ENCODE measurements at places on chromosomes 11 and 22.

GRCh38 chr11:65653229-65654225 is 9.2 kb downstream of the RELA start:
- DNase-seq: no peak

DNA sequence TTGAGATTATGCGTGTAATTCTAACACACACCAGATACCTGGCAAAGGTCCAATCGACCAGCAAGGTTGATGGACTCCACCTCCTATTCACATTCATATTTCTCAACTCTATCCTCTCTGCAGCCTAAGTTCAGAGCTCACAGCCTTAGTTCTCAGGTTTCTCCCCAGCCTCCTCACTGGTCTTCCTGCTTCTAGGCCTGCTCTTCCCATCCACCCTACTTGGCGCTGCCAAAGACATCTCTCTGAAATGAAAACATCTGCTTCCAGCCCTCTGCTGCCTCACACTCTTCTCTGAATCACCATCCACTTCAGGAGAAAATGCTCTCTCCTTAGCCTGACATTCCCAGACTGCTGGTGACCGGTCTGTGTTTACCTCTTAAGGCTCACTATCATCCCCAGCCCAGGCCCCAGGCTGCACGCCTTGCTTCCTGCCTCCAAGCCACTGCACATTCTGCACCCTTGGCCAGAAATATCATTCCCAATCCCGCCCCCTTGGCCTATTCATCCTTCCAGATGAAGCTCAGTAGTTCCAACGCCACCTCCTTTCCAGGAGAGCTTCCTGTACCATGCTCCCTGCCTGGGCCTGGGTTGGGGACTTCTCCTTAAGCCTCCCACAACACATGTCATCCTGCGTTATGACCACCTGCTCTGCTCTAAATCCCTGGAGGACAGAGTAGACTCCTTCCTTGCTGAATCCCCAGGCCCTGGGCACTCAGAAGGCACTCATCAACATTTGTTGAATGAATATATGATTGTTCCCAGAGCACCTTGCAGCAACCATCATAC is 3.5 kb downstream of the ARRB1 start:
- no peak for DNase-seq

DNA sequence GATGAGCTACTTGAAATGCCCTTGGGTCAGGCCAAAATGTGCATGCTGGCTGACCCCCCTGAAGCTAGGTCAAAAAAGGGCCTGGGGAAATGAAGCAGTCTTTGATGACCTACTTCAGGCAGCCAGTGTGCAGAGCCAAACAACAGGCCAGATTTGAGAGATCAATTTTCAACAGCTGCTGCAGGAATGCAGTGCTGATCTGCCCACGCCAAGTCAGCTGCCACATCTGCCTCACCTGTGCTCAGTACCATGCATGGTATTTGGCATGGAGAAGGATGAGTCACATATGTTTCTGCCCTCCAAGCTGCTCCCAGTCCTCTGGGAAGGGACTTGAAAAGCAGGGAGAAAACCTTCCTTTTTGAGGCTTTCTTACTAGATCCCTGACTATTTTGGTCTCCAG is 35.8 kb downstream of the MTNR1B start:
- no peak for DNase-seq

DNA sequence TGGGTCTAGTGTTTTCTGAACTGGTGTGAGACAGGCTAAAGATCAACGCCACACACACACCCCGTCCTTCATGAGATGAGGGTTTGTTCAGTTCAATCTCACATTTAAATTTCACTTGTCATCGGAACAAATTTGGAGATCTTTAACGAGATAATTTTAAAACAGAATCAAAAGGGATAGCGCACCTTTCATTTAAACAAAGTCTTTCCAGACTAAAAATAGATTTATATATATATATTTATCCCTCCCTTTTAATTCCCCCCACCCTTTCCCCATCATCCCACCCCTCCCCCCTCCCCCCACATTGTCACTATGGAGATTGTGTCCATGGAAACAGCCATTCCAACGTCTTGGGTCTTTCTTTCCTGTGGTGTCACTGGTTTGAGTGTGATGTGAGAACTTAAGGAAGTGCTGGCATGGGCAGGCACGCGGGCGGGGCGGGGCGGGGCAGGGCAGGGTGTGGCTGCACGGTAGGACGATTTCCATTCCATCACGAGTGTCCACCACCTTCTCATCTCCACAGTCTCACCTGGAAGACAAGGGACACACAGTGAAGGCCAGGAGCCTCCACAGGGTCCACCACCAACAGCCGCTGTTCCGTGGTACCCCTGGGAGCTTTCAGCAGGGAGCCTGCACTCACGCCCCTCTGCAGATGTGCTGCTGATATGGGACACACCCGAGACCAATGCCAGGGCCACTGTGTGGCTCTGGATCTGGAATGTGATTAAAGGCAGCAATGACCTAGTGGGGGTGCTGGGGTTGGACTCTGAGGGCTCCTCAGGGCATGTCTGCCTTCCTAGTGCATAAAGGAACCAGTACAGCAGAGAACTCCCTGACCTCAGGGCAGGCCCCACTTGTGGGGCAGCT is 30.5 kb upstream of the CYP2D6 start:
- no peak for DNase-seq

- no peak for DNase-seq
Measured at GRCh38 chr11:70913715-70914231, 338.6 kb downstream of the SHANK2 start.

GRCh38 chr11:12893787-12894672 is 115.1 kb upstream of the RASSF10 start:
- no peak for DNase-seq

DNA sequence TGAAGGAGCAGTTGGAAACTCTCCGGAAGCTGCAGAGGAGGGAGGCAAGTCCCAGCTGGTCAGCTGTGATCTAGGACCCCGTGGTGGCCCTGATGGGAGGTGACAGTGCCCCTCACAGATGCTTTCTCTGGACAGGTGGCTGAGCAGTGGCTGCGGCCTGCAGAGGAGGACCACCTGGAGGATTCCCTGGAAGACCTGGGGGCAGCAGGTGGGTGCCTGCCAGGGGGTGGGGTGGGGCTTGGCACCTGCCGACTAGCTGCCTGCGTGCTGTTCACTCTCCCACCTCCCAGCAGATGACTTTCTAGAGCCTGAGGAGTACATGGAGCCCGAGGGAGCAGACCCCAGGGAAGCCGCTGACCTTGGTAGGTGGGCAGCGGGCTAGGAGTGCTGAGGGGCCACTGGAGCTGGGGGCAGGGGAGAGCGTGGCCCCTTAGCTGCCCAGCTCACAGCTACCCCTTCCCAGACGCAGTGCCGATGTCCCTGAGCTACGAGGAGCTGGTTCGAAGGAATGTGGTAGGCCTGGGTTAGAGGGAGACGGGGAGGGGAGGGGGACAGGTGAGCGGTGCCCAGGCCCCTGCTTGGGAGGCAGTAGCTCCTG is 3.1 kb downstream of the SCO2 start:
- no peak for DNase-seq

GRCh38 chr11:86900162-86900561 is 55.0 kb downstream of the FZD4 start:
- no peak for DNase-seq

DNA sequence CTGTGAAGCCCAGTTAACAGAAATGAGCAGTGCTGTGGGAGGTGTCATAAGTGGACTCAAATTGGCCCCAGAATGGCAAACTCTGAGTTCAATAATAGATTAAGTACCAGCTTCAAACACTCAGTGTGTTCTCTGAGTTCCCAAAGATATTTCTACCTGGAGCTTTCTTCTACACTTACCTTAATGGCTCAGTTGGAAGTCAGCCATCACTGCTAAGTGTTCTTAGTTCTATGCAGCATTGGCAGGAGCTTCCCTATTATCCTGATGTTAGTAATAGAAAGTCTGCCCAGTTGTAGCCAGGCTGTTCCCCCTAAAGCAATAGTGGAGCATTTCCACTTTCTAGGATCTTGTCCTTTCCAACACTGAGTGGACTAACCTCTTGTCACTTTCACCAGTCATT is 9.7 kb upstream of the PIK3IP1 start:
- DNase-seq: no peak

DNA sequence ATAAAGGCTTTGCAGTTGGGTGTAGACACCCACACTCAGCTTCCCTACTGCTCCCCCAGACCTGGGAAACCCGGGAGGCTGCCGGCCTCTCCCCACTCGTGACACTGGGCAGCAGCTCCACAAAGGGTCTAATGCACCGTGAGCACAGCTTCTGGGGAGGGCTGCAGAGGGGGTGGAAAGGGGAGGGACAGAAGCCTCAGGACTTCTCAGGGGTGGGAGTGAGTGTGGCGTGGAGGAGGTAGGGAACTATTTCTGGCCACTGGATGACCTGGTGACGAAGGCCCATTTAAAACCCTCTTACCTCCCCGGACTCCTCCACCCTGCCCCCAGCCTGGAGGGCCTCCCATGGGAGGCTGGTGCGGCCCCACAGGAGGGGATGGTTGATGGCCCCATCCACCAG is 56.6 kb downstream of the MACROD1 start:
- DNase-seq: no peak

DNA sequence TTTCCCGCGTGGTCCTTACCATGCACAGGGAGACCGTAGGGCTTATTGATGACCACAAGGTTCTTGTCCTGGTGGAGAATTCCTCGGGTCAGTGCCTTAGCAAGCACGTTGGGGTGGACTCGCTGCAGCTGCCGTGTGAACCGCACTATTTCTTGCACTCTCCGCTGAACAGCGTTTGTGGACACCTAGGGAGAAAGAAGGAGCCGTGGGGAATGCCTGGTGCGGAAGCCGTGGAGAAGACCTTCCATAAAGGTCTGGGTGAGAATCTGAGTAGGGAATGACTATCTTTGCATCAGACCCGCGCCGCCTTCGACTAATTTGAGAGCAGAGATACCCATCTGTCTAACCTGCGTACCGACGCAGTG is 597 bp downstream of the RPUSD4 start:
- no peak for DNase-seq

GRCh38 chr11:77370217-77370616 is 68.7 kb upstream of the GDPD4 start:
- no peak for DNase-seq

GRCh38 chr11:62383822-62384221 is 35.0 kb upstream of the SCGB1A1 start:
- DNase-seq: no peak

DNA sequence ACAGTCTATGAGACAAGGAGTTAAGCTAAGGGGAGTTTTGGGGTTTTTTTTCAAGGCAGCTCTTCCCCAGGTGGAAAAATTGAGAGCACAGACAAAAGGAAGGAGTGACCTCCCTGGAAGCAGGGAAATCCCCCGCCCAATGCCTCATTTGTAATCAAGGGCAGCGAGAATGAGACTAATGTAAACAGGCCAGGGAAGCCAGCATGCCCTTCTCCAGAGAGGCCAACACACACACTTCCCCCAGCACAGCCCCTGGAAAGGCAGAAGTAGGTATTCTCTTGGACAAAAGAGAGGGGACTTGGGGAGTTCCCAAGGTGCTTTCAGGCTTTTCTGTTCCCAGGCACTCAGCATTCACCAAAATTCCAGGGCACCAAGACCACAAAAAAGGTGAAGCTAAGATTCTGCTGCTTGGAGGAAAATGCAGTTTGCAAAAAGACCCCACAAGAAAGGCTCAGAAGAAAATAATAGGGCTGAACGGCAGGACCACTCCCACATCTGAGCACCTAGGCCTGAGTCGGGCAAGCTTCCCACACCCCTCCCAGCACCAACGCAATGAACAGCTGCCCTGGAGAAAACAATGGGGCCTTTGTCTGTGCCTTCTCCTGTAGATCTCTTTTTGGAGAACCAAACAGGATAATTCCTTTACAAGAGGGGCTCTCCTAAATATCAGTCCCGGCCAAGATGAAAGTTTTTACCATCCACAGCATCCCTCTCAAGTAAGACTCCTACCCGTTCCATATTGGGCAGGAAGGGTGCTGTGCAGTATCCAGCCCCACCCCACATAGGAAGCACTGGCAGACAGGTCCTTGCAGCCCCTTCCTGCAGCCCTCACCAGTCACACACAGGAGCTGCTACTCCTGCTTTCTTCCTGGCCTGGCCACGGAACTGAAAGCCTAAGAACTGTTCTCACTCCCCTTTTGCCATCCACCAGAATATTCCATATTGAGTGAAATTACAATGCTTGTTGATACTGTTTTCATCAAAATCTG is 70.7 kb upstream of the AKIP1 start:
- no peak for DNase-seq

GRCh38 chr11:88115828-88116755 is 59.2 kb downstream of the RAB38 start:
- DNase-seq: no peak

DNA sequence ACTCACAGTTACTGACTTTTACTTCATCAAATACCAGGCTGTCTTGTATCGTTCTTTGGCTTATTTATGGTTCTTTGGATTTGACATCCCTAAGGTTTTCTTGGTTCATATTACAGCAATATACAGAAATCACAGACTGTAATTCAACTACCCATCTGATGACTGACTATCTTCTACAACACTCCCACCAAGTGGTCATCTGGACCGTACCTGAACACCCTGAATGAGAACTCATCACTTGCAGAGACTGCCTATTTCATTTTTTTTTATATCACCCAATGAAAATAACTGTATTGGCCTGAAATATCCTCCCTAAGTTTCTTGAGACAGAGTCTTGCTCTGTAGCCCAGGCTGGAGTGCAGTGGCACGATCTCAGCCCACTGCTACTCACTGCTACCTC is 9.5 kb upstream of the UPB1 start:
- DNase-seq: no peak

DNA sequence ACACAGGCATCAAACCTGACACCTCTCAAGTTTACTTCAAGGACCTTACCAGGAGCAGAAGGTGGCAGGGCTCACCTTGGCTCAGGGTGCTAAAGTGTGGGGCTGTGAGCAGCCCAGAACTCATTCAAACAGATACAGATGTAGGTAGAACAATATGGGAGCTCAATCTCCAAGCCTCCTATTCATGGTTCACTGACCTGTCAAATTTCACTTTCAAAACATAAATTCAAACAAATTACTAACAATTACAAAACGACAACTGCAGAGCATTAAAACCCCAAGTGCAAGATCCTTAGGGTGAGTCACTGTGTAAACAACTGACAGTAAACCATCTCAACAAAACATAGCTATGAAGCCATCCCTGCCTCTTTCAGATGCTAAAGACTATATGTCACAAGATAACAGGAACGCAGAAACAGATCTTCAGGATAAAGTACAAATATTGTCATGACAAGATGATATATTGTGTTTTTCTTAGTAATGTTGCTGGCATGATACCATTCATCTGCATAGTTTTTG is 303.5 kb upstream of the ANO3 start:
- no peak for DNase-seq

- no peak for DNase-seq
Measured at GRCh38 chr11:73974604-73975478, 7.8 kb downstream of the UCP2 start.

GRCh38 chr11:14583252-14584034 is 60.2 kb upstream of the PDE3B start:
- DNase-seq: no peak
